ENCODE measurements at places on chromosomes 16 and 17. TPM values are rescaled to one million over a fixed set of nuclear protein-coding genes. Genes with fewer than 3 reads are reported as not detected.

The FSCN2 gene
- 1.0 TPM for total RNA-seq

- no peaks in the 10 kb centered on the region for H3K27me3 ChIP-seq
- DNase-seq = no peak
- peaks cover 66% of the 10 kb centered on the region for H3K36me3 ChIP-seq
- no peaks in the 10 kb centered on the region for H3K4me1 ChIP-seq
These were observed 10.6 kb upstream of the PLD6 start for GRCh38 chr17:17216776-17217175.

The CARD14 gene
- total RNA-seq = not detected

The TMEM100 gene
- total RNA-seq = not detected

The ABCC11 gene
- total RNA-seq = not detected

DNA sequence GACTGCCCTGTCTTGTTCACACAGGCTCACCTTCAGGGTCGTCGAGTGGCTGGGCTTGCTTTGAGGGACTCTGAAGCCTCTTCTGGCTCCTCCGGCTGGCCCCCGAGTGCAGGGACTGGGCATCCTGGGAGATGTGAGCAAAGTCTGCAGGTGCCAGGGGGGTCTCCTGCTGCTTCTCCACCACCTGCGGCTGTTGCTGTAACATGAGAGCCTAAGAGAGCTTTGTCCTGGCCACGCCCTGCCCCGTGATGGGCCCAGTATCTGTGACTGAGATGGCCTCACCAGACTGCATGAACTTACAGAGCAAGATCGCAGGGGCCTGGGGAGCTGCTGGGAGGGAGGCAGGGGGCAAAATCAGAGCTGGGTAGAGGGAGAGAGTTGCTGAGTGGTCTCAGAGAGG lies 12.5 kb downstream of the ERN2 start:
- peaks cover 5% of the 10 kb centered on the region for H3K4me1 ChIP-seq
- H3K4me3 ChIP-seq = no peak overlapping the region
- H3K36me3 ChIP-seq = no peaks in the 10 kb centered on the region
- no peak for DNase-seq
- H3K27me3 ChIP-seq = no peaks in the 10 kb centered on the region
- no peak overlapping the region for H3K27ac ChIP-seq

The MYO1D gene
- 11.7 TPM for total RNA-seq

- no peaks in the 10 kb centered on the region for H3K4me1 ChIP-seq
- DNase-seq = no peak
- no peaks in the 10 kb centered on the region for H3K36me3 ChIP-seq
These were observed 38.1 kb upstream of the METRNL start for GRCh38 chr17:83041305-83041704.
